ENCODE measurements at places on chromosomes 13 and 19. TPM values are rescaled to one million over a fixed set of nuclear protein-coding genes. Genes with fewer than 3 reads are reported as not detected.

- no peak for DNase-seq
Measured at GRCh38 chr13:39897636-39898035, 242.2 kb downstream of the COG6 start.

DNA sequence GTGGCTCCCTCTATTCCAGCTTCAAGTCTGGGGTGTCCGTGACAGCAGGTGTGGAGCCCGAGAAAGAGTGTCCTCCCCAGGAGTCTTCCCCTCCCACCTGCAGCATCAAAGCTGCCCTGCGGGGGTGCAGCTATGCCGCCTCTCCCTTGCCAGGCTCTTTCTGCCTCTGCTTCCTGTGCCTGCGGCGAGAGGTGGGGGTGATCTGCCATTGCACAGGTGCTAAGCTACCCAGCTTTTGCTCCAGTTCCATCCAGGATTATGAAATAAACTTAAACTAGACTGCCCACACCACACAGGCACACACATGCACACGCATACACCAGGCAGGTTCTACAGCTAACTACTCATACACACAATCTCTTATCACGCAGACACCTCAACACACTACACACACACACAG, 104.7 kb upstream of the CLDN10 start:
- DNase-seq = no peak

DNA sequence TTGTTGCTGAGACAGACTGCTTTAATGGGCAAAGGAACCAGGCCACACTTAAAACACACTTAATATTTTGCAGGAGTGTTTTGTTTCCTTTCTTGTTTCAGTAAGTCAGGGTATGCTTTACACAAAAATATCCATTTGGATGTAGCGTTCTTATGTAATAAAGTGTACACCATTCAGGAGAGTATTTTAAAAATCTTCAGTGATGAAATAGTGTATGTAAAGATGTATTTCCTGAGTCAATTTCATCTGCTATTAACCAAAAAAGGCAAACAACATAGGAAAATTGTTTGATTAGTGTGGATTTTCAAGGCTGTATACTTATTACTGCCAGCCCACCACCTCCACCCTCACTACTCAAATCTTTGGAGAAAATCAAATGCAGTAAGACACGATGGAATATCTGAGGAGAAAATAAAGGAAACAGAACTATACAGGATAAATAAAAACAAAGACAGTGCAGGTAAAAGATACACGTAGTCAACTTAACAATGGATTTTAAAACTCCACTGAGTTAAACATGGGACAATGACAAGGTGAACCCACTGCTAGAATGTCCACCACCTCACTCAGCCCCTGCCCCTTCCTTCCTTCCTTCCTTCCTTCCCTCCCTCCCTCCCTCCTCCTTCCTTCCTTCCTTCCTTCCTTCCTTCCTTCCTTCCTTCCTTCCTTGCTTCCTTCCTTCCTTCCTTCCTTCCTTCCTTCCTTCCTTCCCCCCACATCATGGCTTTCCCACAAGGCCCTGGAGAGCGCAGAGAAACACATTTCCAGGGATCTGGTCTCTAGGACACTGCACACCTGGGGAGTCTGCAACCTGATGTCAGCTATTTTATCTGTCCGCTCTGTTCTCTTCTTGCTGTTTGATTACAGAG, 360.3 kb downstream of the IRS2 start:
- no peak for DNase-seq

- no peak for DNase-seq
Measured at GRCh38 chr13:40082639-40083038, 427.2 kb downstream of the COG6 start.

GRCh38 chr13:44470638-44471562, 97.3 kb downstream of the SERP2 start:
- DNase-seq = peak; percentile 36

DNA sequence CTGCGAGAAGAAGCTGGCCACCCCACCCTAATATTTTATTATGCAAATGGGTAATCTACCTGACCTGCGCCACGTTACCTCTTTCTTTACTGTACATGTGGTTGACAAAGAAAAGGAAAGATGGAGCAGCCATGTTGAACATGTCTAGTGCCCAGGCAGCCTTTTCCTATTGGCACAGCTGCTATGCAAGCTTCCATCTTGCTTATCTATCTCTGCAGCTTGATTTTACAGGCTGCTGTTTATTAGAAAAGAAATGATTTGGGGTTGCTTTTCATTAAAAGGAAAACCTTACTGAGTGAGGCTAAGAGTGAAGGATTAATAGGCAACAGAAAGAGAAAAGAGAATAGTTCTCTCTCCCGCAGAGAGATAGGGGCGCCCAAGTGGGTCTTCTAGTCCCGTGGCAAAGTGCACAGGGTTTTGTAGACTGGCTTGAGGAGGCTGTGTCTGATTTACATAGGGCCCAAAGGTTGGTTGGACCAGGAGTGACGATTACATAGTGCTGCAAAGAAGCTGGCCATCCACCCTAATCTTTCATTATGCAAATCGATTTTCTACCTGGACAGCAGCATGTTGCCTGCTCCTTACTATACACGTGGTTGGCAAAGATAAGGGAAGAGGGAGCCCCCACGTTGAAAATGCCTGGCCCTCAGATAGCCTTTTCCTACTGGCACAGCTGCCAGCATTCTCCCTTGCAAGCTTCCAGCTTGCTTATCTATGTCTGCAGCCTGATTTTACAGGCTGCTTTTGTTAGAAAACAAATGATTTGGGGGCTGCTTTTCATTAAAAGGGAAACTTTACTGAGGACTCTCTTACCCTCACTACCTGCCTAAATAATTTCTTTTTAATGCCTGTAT, 28.3 kb downstream of the OR10H4 start:
- no peak for DNase-seq

DNA sequence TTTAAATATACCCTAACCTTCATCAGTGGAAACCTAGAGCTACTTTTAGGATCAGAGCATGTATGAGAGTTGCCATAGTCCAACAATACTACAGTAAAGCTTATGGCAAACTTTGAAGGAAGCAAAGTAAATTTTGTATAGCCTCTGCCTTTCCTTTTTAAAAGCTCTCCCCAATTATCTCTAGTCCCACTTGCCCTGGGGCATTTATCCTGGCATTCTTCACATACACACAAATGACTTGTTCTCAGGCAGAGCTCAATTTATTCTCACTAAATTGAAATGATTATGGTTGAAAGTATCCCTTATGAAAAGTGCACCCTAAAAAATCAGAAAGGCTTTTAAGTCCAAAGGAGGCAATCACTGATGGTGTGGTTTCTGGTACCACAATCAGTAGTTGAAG, 94.1 kb upstream of the UFM1 start:
- DNase-seq = no peak

GRCh38 chr13:101185606-101186005, 230.7 kb downstream of the NALCN start:
- no peak for DNase-seq

DNA sequence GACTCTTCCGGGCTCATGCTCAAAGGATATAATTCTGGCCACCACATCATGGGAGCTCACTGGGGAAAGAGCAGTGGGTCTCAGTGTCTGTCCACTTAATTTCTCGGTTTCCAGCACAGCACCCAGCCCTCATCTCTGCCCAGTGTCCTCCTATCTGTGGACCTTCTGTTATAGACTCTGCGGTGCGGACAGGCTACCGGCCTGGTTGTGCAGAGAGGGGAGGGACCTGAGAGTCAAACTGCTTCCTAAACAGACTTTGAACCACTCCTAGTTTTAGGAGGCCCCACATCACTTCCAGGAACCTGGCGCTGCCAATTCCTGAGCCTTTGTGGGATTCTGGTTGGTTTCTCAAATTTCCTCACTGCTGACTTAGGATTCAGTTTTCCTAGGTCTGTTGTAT, 59.8 kb upstream of the MED4 start:
- DNase-seq = no peak

- no peak for DNase-seq
Measured at GRCh38 chr13:72960541-72960940, 98.3 kb upstream of the KLF5 start.

GRCh38 chr19:45499196-45500180, 1.2 kb downstream of the PPM1N start:
- DNase-seq = no peak

- no peak for DNase-seq
Measured at GRCh38 chr13:110520431-110521295, 40.9 kb downstream of the RAB20 start.

DNA sequence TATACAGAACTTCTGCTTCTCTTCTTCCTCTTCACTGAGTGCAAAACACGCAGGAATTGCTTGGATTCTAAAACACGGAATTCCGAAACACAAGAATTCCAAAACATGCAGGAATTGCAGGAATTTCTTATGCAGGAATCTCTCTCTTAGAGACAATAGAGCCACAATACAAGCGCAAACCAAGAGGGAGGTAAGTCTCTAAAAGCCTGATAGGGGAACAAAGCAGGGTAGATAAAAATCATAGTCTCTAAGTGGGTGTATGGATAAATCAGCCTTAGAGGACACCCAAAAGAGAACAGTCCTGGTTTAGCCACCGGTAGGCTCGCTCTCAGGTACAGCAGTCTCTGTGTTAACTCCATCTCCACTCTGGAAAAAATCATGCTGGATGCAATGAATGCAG, 112.9 kb downstream of the LHFPL6 start:
- DNase-seq = no peak

DNA sequence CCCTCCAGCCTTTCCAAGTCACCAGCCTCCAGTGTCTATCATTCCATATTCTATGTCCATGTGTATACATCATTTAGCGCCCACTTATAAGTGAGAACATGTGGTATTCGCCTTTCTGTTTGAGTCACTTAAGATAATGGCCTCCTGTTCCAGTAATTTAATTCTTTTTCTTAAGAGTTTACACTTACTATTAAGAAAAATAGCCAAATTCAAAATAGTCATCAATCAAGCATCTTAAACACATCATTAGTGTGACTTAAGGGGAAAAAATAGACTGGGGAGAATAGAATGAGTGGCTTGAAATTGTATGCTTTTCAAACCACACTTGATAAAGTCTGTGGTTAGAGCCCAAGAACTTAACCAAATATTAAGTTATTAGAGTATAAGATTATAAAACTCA, 248.0 kb downstream of the MAB21L1 start:
- no peak for DNase-seq

DNA sequence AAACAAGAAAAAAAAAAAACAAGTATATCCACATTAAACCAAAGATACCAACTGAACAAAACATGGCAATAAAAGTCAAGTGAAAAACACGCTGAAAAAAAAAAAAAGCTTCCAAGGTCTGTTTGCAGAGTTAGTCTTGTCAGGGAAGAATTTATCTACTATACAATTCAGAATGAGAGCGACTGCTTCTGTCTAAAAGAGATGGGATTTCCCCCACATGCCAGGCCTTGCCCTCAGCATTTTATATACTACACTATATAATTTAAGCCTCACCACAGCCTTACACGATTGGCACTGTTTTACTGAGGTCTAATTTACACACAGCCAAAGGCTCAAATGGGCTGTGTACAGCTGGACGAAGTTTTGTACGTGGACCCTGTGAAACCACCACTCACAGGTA, 67.3 kb downstream of the FOXO1 start:
- no peak for DNase-seq

GRCh38 chr13:106597186-106597585, 29.2 kb upstream of the ARGLU1 start:
- DNase-seq = no peak

DNA sequence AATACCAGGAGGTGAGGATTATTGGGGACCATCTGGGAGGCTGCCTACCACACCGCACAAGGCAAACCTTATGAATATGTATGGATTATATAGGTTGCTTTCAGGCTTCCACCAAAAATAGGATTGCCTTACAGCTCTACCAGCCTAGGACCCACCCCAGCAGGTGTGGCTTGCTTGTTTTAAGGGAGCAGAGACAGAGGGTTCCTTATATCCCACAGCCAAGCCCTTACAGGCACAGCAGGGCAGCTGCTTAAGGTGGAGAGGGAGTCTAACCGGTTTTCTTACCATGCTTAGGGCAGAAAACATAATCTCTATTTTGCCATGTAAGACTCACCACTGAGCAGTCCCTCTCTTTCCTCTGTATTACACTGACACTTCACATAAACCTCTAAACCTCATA, 16.1 kb upstream of the TTYH1 start:
- DNase-seq = no peak

DNA sequence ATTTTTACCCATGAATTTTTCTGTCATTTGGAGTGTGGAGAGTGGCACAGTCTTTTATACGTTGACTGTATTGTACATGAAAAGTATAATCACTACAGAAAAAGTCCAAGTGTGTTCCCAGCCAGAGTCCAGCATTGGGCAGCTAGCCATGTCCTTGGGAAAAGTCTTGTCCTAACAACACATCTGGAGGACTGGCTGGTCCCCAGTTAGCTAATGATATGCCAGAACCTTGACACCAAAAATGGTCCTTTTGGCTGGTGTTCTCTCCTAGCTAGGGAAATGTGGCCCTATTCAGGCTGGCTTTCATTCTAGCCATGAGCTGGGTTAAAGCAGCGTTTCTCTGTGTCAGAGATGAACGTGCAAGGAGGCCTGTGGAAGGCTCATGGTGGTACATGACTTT, 98.9 kb downstream of the ESD start:
- DNase-seq = no peak

GRCh38 chr19:33488826-33489225, 32.8 kb downstream of the PEPD start:
- no peak for DNase-seq

DNA sequence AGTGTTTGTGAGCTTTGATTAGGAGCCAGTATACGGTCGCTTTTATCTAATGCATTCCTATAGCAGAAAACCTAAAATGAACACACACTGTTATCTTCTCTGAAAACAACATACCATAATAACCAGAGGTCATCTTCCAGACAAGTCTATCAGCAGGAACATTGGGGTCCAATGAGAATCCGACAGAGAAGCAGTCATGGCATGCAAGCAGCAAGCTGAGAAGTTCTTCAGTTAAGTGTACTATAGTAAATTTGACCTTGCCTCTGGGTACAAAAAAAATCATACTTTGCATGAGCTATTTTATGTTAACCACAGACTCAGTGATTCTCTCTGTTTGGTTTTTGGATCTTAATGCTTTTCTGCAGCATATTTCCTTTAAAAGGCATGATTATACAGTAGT, 1505.1 kb downstream of the PCDH9 start:
- no peak for DNase-seq

- DNase-seq = no peak
Measured at GRCh38 chr19:36605101-36605876, at the start of gene ZNF382. Gene ZNF382 (plus strand): TSS chr19:36605313. CDS start chr19:36609915, 4,602 bp downstream.

The NLRP5 gene
- polyA plus RNA-seq = not detected

The TNFSF9 gene
- polyA plus RNA-seq = 16.7 TPM

The CD70 gene
- polyA plus RNA-seq = 25.0 TPM

The TGFB1 gene
- 83.2 TPM for polyA plus RNA-seq

The RNF225 gene
- not detected for polyA plus RNA-seq

The LGALS4 gene
- polyA plus RNA-seq = 0.94 TPM

The ZNF580 gene
- polyA plus RNA-seq = 52.8 TPM

The CYP2S1 gene
- polyA plus RNA-seq = 25.2 TPM

All from A549 (cell line).